Activated T-cell treated with anti-CD3 and anti-CD28 coated beads for 24 hours (primary cell): ENCODE measurements at places on chromosomes 6 and 20.

GRCh38 chr20:33914919-33915318 is 78.8 kb upstream of the RALY start:
- peak; percentile 16 for DNase-seq

GRCh38 chr6:42702200-42702599 is 20.2 kb downstream of the PRPH2 start:
- no peak for DNase-seq

DNA sequence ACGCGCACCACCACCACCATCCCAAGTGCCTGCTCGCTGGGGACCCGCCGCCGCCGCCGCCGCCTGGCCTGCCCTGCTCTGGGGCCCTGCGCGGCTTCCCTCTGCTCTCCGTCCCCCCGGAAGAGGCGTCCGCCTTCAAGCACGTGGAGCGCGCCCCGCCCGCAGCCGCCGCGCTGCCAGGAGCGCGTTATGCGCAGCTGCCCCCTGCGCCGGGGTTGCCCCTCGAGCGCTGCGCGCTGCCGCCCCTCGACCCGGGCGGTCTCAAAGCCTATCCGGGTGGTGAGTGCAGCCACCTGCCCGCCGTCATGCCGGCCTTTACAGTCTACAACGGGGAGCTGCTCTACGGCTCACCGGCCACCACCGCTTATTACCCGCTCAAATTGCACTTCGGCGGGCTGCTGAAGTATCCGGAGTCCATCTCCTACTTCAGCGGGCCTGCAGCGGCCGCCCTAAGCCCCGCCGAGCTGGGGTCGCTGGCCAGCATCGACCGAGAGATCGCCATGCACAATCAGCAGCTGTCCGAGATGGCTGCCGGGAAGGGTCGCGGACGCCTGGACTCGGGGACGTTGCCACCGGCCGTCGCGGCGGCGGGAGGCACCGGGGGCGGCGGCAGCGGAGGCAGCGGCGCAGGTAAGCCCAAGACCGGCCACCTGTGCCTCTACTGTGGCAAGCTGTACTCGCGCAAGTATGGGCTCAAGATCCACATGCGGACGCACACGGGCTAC is 7.2 kb downstream of the PRDM13 start:
- no peak for DNase-seq

GRCh38 chr20:16283978-16284377 is 289.3 kb downstream of the KIF16B start:
- DNase-seq: no peak

DNA sequence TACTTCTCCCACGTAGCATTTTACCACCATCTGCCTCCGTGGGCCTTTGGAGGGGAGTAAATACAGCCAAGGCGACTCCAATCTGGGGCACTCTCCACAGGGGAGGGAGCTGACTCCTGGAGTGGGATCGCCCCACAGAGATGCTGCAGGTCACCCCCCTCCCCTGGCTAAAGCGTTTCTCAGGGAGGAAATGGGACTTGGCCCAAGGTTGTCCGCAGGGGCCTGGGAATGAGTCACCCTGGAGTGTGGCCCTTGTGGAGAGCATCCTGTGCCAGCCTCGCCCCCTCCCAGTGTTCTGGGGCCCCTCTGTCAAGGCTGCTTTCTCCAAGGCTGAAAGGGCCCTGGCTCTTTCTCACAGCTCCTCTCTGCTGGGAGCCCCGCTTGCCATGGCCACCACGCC is 84.5 kb upstream of the QKI start:
- no peak for DNase-seq
